Central memory CD8-positive, alpha-beta T cell (primary cell): ENCODE measurements at places on chromosomes 12 and 14.

- DNase-seq: no peak
- no peaks in the 10 kb centered on the region for H3K4me1 ChIP-seq
- no peaks in the 10 kb centered on the region for H3K27me3 ChIP-seq
- no peak overlapping the region for H3K4me3 ChIP-seq
- no peaks in the 10 kb centered on the region for H3K36me3 ChIP-seq
These were observed 91.7 kb upstream of the BMP4 start for GRCh38 chr14:54048311-54048710.

DNA sequence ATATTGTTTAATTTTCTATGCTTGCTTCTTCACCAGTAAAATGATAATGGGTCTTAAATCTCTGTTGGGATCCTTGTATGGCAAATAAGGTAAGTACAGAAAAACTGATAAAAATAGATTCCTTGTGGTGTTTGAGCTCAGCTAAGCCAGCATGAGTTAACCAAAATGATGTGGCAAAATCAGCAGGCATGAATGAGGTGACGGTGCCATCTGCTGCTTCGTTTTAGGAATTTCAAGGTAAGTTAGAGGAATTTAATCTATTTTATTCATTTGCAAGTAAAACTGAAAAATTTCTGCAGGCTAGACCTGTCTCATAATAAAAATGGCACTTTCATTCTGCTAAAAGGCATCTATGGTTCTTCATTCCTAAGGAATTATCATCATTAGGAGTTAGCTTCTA is 10.0 kb upstream of the CLEC7A start:
- no peak for DNase-seq
- peaks cover 5% of the 10 kb centered on the region for H3K36me3 ChIP-seq
- H3K4me3 ChIP-seq: no peak overlapping the region
- H3K27me3 ChIP-seq: peaks cover 20% of the 10 kb centered on the region
- H3K27ac ChIP-seq: no peak overlapping the region

GRCh38 chr12:112638420-112638819 is 153.1 kb upstream of the RPH3A start:
- peaks cover 45% of the 10 kb centered on the region for H3K27me3 ChIP-seq
- no peaks in the 10 kb centered on the region for H3K4me1 ChIP-seq
- peaks cover 1% of the 10 kb centered on the region for H3K36me3 ChIP-seq
- no peak for DNase-seq
- H3K27ac ChIP-seq: no peak overlapping the region

DNA sequence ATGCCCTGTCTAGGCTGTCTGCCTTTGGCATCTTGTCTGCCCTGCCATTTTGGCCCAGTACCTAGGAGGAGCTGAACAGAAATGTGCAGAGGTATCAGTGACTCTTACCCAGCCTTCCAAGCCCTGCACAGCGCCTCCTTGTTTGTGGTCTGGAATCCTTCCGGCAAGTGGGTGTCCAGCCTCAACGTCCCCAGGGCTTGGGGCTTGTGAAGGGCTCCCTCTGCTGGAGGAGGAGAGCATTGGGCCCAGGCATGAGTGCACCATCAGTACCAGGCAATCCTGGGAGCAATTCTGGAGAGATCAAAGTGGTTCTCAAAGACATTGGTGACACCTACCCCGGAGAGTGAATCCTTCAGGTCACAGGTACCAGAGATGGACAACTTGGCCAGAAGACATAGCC is 2.4 kb upstream of the TCL1B start:
- DNase-seq: no peak
- no peak overlapping the region for H3K4me3 ChIP-seq
- H3K27ac ChIP-seq: no peak overlapping the region
- peaks cover 38% of the 10 kb centered on the region for H3K27me3 ChIP-seq

DNA sequence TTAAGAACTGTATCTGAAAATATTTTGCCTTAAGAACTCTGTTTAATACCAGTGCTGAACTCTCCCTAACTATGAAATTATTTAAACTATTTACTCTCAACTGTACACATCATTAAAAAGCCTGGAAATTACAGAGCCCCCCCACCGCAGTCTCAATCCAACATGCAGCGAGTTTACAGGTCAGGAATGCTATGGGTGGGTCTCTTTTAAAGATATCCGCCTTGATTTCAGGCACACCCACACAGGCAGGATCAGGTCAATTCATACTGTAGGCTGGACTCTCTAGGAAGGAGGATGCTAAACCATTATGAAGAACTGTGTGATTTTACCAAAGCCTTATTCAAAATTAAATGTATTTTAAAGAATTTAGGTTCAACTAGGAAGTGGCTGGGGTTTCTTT is 16.5 kb downstream of the SPTLC2 start:
- peaks cover 26% of the 10 kb centered on the region for H3K36me3 ChIP-seq
- H3K4me3 ChIP-seq: no peak overlapping the region
- H3K4me1 ChIP-seq: peaks cover 54% of the 10 kb centered on the region
- peak overlapping the region; percentile 47 for H3K27ac ChIP-seq

DNA sequence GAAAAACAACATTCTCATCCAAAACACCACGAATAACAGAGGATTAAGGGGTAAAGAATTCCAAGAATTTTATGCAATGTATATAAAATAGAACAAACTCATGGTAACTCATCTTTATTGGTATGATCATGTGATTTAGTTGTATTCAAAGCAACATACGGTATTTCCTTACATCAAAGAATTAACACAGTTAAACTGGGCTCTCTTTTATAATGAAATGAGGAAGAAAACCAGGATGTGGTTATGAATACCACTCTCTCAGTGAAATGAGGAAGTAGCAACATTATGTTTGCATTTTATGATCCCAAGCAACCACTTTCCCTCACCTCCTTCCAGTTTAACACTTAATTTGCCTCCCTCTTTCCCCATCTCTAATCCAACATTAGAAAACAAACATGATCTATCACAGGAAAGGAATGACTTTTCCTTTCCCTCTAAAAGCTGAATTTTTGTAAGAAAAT is 22.9 kb downstream of the SPTLC2 start:
- H3K27me3 ChIP-seq: no peaks in the 10 kb centered on the region
- H3K4me1 ChIP-seq: peaks cover 42% of the 10 kb centered on the region
- no peak for DNase-seq
- H3K4me3 ChIP-seq: peak overlapping the region; percentile 59

- H3K27ac ChIP-seq: no peak overlapping the region
- H3K4me1 ChIP-seq: no peaks in the 10 kb centered on the region
- peaks cover 15% of the 10 kb centered on the region for H3K27me3 ChIP-seq
- no peak overlapping the region for H3K4me3 ChIP-seq
- no peaks in the 10 kb centered on the region for H3K36me3 ChIP-seq
These were observed 163.6 kb downstream of the BRMS1L start for GRCh38 chr14:35989736-35990135.

DNA sequence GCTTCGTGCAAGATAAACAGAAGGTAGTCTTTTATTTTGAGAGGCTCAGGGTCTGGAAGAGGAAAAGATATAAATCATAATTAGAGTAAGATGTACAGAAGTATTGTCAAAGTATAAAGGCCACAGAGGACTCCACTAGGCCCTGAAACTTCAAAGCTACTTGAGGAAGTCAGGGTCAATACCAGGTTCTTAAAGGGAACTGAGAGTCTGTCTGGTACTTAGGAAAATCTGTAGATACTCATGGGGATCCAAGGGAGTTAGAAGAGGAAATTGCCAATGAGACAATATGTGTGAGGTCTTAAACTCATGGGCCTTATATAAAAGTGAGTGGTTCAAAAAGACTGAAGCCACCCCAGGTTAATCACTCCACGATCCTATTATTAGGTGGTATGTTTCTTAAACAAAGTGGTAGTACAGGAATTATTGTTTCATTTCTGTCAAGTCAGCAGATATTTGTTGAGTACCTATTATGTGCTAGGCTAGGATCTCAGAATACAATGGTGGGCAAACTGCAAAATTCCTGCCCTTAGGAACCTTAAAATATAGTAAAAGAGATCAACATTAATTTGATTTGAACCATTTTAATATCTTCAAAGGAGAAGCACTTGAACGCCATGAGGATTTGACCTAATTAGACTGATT is 314.6 kb downstream of the ADAMTS20 start:
- no peak overlapping the region for H3K4me3 ChIP-seq
- H3K27me3 ChIP-seq: no peaks in the 10 kb centered on the region
- no peak overlapping the region for H3K27ac ChIP-seq

- peak overlapping the region; percentile 3 for H3K4me3 ChIP-seq
- H3K27me3 ChIP-seq: no peaks in the 10 kb centered on the region
- H3K27ac ChIP-seq: peak overlapping the region; percentile 64
- peaks cover 24% of the 10 kb centered on the region for H3K4me1 ChIP-seq
- DNase-seq: no peak
These were observed 5.2 kb downstream of the IRF2BPL start for GRCh38 chr14:77023001-77023996.

DNA sequence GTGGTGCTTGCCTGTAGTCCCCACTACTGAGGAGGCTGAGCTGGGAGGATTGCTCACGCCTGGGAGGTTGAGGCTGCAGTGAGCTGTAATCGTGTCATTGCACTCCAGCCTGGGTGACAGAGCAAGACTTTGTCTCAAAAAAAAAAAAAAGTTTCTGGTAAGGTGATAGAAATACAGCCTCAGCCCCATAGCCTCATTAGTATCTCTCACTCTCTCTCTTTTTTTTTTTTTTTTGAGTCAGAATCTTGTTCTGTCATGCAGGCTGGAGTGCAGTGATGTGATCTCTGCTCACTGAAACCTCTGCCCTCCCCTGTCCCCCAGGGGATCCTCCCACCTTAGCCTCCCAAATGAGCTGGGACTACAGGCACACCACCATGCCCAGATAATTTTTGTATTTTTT is 19.2 kb downstream of the MTHFD1 start:
- peaks cover 14% of the 10 kb centered on the region for H3K36me3 ChIP-seq
- no peaks in the 10 kb centered on the region for H3K4me1 ChIP-seq
- no peaks in the 10 kb centered on the region for H3K27me3 ChIP-seq
- no peak overlapping the region for H3K4me3 ChIP-seq

GRCh38 chr12:120091371-120092090 is 25.0 kb downstream of the RAB35 start:
- peaks cover 19% of the 10 kb centered on the region for H3K4me1 ChIP-seq
- H3K36me3 ChIP-seq: peaks cover 49% of the 10 kb centered on the region
- H3K27me3 ChIP-seq: no peaks in the 10 kb centered on the region
- H3K27ac ChIP-seq: peak overlapping the region; percentile 25
- H3K4me3 ChIP-seq: no peak overlapping the region
- DNase-seq: no peak

GRCh38 chr12:90102957-90103652 is 394.5 kb upstream of the ATP2B1 start:
- no peak overlapping the region for H3K27ac ChIP-seq
- peaks cover 12% of the 10 kb centered on the region for H3K4me1 ChIP-seq
- no peak overlapping the region for H3K4me3 ChIP-seq
- peaks cover 24% of the 10 kb centered on the region for H3K27me3 ChIP-seq
